ENCODE measurements at places on chromosomes 4 and X. TPM values are rescaled to one million over a fixed set of nuclear protein-coding genes. Genes with fewer than 3 reads are reported as not detected.

Gene FAM9C
- not detected for total RNA-seq

Gene TREX2
- 3.2 TPM for total RNA-seq

Gene UGT2B11
- total RNA-seq, result not detected

Gene SAGE1
- total RNA-seq, result not detected

Gene CASP6
- total RNA-seq, result 5.6 TPM

Gene TLR2
- total RNA-seq, result 3.6 TPM

Gene KCND1
- 0.66 TPM for total RNA-seq

Gene KDR
- not detected for total RNA-seq

Gene EXOC1L
- not detected for total RNA-seq

Gene YY2
- total RNA-seq, result 2.3 TPM

Gene SSX2B
- total RNA-seq, result not detected

Gene DAPP1
- 144 TPM for total RNA-seq

Gene SLC4A4
- total RNA-seq, result not detected

Gene RAB9B
- total RNA-seq, result 0.51 TPM

Gene EDNRA
- total RNA-seq, result not detected

DNA sequence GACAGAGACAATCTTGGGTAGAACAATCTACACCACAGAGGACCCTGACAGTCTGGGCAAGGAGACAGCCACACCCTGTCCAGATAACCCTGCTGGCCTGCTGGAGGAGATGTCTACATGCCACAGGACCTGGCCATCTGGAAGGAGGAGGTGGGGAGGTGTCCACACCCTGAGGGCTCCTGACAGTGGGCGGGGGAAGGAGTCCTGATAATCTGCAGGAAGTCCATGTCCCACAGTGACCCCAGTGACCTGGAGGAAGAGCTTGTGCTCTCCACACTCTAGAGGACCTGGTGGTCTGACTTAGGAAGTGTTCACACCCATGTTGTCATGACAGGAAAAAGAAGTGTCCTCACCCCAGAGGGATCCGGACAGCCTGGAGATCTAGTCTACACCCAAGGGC, 5.5 kb downstream of the SUV39H1 start:
- DNase-seq, result no peak

DNA sequence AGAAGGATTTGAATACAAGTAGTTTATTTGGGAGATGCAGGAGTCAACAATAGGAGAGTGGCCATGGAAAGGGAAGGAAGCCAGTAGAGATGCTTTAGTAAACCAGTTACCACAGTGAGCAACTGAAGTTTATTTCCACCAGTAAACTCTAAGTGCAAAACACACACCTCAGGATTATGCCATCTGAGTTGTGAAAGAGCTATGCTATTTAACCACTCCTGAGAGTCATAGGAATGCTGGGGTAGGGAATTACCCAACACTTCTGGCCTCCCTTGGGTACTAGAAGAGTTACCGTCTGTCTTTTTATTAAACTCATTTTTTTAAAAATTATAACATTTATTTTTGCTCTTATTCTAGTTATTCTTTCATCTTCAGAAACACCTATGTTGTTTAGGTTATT, 834.6 kb upstream of the AMOT start:
- no peak for DNase-seq

DNA sequence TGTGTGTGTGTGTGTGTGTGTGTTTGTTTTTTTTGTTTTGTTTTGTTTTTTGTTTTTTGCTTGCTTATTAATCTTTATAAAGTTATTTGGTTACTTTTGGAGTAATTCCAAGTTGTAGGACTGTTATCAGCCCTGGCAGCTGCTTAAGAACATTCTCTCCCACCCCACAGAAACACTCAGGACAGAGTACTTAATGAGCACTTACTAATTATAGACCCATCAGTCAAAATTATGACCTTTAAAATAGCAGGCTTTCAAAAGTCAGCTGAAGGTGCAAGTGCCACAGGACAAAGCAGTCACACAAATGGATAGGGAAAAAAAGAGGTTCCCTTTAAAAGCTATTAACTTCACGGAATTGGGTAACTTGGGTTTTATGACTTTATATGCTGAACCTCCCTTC, 69.0 kb downstream of the BEND2 start:
- DNase-seq, result no peak

DNA sequence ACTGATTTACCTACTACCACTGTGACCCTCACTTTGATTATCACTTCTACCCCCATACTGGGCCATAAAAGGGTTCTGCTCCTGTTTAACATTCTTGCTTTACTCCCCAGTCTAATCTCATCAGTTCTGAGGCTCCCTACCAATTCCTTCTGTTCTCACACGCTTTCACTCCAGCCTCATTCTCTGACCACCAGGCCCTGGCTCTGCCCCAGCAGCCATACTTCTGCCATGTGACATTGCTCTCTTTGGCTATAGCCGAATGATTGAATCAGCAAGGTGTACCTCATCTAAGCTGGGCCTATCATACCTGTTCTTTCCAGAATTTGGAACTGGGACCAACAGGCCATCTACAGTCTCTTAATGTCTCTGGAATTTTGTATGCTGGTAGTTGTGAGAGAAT, 14.4 kb upstream of the ELF2 start:
- no peak for DNase-seq

GRCh38 chrX:40578039-40578695, 2.6 kb upstream of the ATP6AP2 start:
- DNase-seq, result no peak

- DNase-seq, result no peak
Observed at GRCh38 chr4:113069212-113069892, 19.9 kb downstream of the ANK2 start.

GRCh38 chr4:150033901-150034300, 44.3 kb upstream of the DCLK2 start:
- DNase-seq, result no peak

DNA sequence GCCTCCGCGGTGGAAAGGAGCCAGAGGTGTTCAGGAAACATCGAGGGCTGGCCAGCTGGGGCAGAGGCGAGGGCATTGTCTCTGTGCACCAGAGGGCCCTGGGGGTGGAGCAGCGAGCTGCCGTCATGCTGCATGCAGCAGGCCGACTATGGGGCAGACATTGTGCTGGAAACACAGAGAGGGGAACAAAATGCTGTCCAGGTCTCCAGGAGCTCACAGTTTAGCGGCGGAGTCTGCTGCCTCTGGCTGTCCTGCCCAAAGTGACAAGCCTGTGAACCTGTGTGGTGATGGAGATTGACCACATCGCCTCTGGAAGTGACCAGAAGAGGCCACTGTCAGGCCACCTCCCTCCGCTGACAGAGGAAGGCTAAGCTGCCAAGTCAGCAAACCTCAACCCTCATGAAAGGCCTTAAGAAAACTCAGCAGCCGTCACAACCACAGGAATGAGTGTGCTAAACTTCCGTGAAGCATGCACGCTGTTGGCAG, 20.1 kb upstream of the SASH3 start:
- DNase-seq, result no peak

GRCh38 chrX:147737690-147738089, 174.0 kb upstream of the FMR1 start:
- DNase-seq, result no peak

- DNase-seq, result no peak
Observed at GRCh38 chr4:80646061-80646460, 310.5 kb downstream of the CFAP299 start.

DNA sequence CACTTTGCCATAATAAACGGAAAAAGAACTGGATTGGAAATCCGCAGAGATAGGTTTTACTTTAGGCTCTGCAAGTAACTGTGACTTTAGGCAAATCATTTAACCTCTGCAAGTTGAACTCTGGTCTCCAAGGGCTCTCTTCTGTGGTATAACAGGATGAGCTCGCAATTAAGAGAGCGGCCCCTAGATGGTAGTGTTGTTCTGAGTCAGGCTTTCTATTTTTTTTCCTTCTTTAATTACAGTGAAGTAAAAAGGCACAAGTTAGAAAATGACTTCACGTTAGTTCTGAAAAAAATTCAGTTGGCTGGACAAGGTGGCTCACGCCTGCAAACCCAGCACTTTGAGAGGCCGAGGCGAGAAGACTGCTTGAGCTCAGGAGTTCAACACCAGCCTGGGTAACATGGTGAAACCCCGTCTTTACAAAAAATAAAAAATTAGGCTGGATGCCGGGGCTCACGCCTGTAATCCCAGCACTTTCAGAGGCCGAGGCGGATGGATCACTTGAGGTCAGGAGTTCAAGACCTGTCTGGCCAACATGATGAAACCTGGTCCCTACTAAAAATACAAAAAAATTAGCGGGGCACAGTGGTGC, 18.0 kb downstream of the RPS3A start:
- no peak for DNase-seq

- DNase-seq, result no peak
Observed at GRCh38 chr4:526189-526909, 27.3 kb downstream of the PIGG start.

GRCh38 chrX:1925053-1925481, 310.2 kb downstream of the ASMT start:
- DNase-seq, result no peak

GRCh38 chr4:164011791-164012190, 517.3 kb downstream of the TMA16 start:
- no peak for DNase-seq

GRCh38 chr4:145635630-145636029, 16.4 kb downstream of the MMAA start:
- no peak for DNase-seq

DNA sequence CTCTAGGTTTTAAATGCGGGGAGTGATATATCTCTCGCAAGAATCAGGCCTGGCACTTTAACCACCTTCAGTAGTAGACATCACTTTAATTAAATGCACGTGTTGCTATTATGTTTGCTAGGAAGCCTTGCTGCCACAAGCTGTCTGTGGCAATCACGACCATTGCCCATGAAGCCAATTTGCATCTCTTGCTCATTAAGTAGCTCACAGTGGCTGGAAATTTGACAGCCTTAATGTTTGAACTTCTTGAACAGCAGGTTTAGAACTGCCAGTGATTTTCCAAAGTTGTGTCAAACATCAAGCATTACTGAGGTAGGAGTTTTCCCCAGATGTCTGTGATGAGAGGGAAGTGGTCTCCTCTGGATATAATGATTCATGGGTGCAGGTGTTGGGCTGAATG, 642.3 kb upstream of the CPEB2 start:
- DNase-seq, result no peak

GRCh38 chrX:84865113-84865512, 138.6 kb upstream of the APOOL start:
- DNase-seq, result no peak

GRCh38 chrX:39320165-39320564, 518.9 kb downstream of the MID1IP1 start:
- DNase-seq, result no peak

- no peak for DNase-seq
Observed at GRCh38 chr4:55993994-55994663, 45.4 kb downstream of the CEP135 start.

DNA sequence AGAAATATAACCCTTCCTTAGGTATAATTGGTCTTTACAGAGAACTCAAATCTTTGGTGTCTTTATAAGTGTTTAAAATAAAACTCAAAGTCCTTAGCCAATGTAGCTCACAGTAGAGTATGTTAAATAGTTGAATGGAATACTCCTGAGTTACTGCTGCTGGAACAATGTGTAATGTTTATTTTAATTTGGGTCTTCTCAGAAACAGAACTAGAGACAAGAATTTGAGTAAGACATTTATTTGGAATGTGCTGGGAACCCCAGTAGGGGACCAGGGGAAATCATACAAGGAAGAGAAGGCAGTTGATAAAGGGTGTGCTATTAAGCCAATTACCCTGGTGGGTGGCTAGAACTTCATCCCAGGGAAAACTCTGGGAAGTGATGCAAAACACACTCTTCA, 240.4 kb upstream of the LDB2 start:
- DNase-seq, result no peak

- DNase-seq, result no peak
Observed at GRCh38 chr4:47486231-47486673, 1.2 kb downstream of the ATP10D start.

GRCh38 chr4:97370568-97370967, 772.7 kb downstream of the STPG2 start:
- no peak for DNase-seq

Measured in activated B cell treated with CpG ODN at 0.5 μM for 24 hours (primary cell).